ENCODE measurements at places on chromosomes 5 and 9.

DNA sequence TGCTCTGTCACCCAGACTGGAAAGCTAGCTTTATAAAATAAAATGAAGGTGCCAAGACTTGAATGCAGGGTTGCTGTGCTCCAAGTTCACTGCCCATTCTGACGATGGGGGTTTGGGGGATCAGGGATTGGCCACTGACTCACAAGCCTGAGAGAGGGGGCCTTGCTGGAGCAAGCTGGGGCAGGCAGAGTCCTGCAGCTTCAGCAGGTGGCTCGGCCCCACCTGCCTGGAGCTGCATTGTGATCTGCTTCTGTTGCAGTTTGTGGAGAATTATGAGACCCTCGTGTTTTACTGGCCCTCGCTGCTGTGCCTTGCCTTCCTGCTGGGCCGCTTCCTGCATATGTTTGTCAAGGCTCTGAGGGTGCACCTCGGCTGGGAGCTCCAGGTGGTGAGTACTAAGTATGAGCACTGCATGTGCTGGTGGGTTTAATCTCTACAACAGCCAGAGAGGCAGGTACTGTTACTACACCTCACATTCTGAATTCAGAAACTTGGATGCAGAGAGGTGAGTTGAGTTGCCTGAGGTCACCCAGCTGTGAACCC is 31.1 kb upstream of the CCDC180 start:
- DNase-seq, result no peak

DNA sequence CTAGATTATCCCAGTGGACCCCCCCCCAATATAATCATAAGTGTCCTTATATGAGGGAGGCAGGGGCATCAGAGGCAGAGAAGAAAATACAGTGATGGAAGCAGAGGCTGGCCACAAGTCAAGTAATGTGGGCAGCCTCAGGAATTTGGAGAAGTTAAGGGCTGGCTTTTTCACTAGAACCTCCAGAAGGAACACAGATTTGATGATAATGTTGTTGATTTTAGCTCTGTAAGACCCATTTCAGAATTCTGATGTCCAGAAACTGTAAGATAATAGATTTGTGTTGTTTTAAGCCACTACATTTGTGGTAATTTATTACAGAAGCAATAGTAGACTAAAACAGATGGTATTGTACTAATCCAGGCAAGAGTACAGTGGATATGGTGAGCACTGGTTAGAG is 36.3 kb upstream of the LRRTM2 start:
- no peak for DNase-seq

- no peak for DNase-seq
Observed at GRCh38 chr5:51621156-51621555, 237.9 kb downstream of the ISL1 start.

- DNase-seq, result no peak
Observed at GRCh38 chr5:57033503-57033902, 81.6 kb upstream of the MIER3 start.

DNA sequence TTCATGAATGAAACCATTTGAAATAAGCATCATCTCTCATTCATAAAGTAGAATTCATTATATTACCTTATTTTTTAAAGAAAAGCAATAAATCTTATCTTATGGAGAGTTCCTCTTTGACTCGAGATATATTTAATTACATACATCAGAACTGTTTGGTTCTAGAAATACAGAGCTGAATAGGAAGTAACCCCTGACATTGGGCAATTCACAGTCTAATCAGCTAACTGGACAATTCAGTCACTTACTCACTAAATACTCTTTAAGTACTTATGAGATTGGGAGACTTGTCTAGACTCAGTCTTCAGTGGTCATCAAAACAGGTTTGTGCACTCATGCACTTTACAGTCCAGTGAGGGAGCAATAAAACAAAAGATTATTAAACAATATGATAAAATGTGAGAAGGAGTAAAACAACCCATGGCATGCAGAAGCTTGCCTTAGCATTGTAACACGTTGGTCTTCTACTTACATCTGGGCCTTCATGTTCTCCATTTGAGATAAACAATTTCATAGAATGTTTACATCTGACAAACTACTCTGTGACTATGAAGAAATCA is 11.5 kb upstream of the FBXO38 start:
- no peak for DNase-seq

GRCh38 chr9:134405527-134405926 is 79.3 kb downstream of the RXRA start:
- DNase-seq, result no peak

DNA sequence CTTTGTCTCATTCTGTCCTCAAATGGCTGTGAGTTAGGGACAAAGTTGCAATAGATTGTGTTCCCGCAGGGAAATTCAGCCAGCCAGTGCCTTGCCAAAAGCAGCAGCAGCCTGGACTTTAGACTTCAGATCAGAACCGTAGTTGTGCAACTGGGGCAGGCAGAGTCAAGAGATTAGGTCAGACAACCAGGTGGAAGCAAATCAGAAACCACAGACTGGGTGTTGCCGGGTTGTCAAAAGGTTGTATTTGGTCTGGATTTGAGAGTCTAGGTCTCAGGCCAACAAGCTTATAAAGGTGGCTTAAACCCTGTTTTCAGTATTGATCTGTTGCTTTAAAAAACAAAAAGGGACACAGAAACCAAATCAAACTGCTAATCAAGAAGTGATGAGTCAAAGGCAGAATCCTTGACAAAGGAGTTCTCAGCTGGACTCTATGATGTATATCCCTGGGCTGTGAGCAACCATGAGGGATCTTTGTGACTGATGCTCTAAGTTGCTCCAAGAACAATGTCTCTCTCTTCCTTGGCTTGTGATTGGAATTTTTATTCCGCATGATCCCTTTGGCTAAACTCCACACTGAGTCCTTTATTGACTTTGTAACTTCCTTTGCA is 20.9 kb downstream of the RFK start:
- no peak for DNase-seq

- no peak for DNase-seq
Observed at GRCh38 chr5:101675510-101676219, 620.4 kb downstream of the SLCO4C1 start.

- DNase-seq, result no peak
Observed at GRCh38 chr5:157180374-157181264, at the start of gene ITK. Gene ITK, plus strand, starts transcription at chr5:157180840. Its CDS starts 138 bp downstream, at chr5:157180978.

DNA sequence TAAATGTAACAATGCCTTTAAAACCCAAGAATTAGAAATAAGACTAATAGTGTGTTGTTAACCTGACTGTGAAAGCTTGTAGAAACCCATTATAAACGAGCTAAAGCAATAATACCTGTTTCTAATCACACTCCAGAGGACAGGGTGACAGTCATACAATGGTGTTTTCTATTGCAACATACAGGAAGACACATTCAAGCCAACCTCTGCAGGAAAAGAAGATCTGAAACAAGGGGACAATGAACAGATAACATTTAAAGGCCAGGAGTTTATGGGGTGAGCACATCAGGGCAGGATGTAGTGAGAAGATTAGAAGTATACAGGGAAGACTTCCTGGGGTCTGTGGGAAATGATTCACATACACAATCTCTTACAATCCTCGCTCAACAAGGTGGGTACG is 13.8 kb downstream of the BARHL1 start:
- no peak for DNase-seq

DNA sequence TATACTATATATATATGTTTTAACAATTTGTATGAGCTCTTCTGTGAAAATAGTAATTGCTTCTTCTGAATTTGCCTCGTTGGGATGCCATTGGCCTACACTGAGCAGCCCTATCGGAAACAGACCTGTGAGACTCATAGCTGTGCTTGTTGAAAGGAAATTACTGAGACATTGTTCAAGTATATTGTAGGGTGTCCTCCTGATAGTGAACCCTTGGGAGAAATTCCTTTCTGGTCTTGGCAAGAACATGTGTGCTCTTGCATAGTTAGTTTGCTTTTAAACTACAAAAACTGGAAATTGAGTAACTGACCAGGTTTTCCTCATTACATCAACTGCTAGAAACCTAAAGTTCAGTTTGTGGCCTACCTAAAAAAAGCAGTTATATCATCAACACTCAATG is 160.9 kb downstream of the LURAP1L start:
- no peak for DNase-seq

DNA sequence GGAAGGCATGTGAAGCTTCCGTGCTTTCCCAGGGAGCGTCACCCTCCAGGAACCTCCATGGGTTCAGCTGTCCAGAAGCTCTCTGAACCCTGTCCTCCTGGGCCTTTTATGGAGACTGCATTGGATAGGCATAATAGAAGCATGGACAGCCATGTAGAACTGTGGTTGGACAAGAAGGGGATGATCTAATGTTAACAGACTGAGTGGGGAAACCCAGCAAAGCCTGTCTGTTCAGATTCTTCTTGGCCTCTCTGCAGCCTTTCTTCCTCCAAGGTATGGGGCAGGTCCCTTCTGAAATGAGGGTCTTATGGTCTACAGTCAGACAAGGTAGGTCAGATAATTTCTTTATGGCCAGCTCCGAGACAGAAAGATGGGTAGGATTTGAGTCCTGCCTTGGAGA is 59.1 kb upstream of the CTNNA1 start:
- no peak for DNase-seq

DNA sequence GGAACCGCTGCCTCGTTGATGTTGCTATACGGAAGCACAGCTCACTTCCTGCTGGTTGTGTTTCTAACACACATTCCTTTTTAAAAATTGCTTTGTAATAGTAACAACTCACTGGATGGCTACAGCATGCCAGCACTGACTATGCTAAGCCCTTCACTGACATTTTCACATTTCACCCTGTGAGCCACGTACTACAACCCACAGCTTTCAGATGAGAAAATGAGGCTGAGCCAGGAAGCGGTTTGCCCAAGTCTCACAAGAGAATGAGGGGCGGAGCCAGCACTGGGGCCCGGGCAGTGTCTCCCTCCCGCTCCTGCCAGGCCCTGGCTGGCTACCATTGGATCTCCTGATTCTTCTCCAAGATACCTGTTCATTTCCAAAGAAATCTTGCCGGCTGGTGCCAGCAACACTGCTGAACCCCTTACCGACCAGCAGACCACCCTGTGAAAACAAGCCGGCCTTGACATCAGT is 38.3 kb downstream of the FAM78A start:
- DNase-seq, result peak; percentile 76

DNA sequence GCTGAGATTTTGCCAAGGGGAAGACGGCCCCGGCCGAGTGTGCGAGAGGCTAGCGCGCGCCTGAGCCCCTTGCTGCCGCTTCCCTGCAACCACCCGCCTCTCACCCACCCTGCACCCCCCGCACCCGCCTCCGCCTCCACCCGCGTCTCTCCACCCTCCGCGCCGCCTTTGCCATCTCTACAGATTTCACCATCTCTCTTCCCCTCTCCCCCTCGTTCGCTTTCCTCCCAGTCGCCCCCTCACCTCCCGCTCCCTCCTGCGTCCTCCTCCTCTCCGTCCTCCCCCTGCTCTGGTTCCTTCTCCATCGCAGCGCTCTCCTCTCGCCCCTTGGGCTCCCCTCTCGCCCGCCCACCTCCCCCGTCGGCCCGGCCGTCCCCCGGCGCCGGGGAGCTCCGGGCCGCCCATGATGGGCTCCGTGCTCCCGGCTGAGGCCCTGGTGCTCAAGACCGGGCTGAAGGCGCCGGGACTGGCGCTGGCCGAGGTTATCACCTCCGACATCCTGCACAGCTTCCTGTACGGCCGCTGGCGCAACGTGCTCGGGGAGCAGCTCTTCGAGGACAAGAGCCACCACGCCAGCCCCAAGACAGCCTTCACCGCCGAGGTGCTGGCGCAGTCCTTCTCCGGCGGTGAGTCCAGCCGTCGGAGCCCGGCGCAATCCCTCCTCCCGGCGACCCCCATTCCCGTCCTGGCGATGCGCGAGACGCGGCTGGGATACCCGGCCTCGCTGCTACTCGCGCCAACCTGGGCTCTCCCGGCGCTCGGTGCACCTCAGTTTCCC is at the start of gene PRDM12:
Gene PRDM12 (plus strand): TSS at position 344 of the 778 bp plus-strand sequence. CDS start 60 bp downstream, at position 404.
- no peak for DNase-seq

GRCh38 chr5:102835717-102836116 is 80.6 kb downstream of the PAM start:
- no peak for DNase-seq

DNA sequence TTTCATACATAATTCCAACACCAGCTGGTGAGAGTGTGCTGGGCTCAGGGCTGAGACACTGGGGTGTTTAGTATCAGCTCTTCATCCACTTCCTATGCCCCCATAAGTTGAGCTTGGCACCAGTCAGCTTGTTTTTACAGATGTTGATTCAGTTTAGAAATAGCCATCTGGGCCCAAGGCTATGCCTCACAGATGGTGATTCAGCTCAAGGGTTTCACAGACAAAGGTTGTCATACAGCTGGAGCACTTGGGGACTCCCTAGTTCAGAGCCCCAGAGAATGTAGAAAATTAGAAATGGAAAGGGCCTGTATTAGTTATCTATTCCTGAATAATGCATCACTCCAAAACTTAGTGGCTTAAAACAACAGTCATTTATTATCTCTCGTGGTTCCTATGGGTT is 10.3 kb upstream of the CRHBP start:
- DNase-seq, result no peak

DNA sequence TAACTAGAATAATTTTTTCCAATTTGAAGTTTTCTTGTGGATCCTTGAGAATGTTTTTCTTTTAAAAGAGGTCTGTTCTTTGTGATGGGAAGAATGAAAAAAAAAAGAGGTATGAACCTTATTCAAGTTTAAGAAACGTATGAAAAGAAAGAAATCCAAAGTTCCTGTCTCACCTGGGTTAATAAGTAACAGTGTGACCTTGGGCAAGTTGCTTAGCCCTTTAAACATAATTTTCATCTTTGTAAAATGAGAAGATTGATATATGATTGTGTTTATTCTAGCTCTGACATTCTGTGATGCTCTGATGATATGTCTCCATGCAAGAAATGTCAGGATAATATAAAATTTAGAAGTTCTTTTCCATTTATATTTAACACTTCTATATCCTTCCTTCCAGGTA is 19.3 kb downstream of the SLC26A2 start:
- DNase-seq, result no peak

- no peak for DNase-seq
Observed at GRCh38 chr9:68980341-68980914, 33.5 kb downstream of the PRKACG start.

DNA sequence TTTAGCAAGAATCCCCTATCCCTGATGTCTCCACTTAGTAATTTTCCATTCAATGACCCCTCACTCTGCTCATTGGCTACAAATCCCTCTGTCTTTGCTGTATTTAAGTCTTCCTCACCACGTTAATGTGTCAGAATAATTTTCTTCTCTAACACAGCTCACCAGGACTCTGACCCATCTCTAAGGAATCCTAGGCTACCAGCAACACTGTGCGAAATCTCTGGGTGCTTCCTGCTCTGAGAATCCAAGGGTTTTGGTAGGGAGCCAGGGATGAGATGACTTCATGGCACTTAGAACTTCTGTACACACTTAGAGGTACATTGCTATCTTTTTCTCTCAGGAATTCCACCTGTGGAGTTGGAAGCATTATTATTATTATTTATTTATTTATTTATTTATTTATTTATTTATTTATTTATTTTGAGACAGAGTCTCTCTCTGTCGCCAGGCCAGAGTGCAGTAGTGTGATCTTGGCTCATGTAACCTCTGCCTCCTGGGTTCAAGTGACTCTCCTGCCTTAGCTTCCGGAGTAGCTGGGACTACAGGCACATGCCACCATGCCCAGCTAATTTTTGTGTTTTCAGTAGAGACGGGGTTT is 53.5 kb downstream of the FOXI1 start:
- DNase-seq, result no peak

DNA sequence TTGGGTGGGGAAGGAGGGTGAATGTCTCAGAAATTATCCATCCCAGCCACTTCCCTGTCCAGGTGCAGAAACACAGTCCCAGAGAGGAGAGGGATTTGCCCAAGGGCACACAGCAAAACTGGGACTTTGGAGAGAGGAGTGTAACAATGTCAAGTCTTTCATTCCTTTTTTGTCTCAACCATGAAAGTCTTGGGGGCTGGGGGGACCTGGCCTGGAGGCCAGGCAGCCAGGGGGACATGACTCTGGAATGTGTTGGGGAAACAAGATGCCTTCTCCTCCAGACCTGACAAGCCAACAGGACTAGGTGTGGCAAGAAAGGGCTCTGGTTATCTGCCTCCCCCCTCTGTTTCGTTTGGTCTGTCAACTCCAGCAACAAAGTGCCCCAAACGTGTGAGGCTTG is 13.9 kb upstream of the HAND1 start:
- no peak for DNase-seq
